ENCODE measurements at places on chromosomes 1 and 21.

GRCh38 chr1:185050823-185051451, 5.6 kb downstream of the RNF2 start:
- DNase-seq, result no peak

- DNase-seq, result no peak
These were observed 9.8 kb downstream of the SCMH1 start for GRCh38 chr1:41232305-41232704.

GRCh38 chr1:185551008-185551407, 183.2 kb upstream of the HMCN1 start:
- no peak for DNase-seq

DNA sequence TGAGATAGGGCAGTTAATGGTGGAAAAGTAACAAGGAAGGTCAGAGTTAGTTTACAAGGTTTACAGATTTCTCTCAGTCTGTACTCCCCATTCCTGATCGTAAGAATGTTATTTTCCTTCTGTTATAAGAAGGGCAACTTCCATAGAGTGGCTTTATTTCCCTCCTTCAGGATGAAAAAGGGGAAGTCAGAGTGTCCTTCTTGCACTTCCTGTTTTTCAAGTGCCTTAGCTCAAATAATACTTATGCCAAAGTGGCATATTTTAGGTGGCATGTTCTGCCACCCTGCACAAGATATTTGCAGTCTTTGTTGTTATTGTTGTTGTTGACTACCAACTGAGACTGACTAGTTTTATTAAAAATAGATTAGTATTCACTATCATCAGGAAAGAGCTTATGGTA, 730.7 kb upstream of the ADGRL4 start:
- DNase-seq, result no peak

- DNase-seq, result no peak
These were observed 7.5 kb upstream of the LAPTM5 start for GRCh38 chr1:30764939-30765555.

Data from AG04449 (cell line).